ENCODE measurements at places on chromosomes 13 and 19.

DNA sequence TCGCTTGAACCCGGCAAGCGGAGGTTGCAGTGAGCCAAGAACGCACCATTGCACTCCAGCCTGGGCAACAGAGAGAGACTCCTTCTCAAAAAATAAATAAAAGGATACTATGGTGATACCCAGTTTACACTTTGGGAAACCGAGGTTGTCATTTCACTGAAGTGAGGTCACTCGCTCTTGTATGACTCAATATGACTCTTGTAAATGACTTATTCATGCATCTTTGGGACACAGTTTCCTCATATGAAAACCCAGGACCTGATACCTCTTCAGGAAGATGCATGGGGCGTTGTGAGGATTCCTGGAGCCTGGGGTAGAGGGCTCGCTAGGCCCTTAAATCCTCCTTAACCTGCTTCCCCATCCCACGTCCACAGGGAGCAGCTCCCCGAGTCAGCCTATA lies 4.5 kb downstream of the PSMD8 start:
- no peak for DNase-seq

- DNase-seq, result peak; percentile 66
These were observed 42.5 kb downstream of the ARHGEF18 start for GRCh38 chr19:7391218-7391670.

- DNase-seq, result no peak
These were observed 290.3 kb upstream of the KLF12 start for GRCh38 chr13:74424455-74424854.

GRCh38 chr13:98483601-98484288 lies 93.2 kb downstream of the STK24 start:
- no peak for DNase-seq

GRCh38 chr19:13315495-13315894 lies 165.3 kb downstream of the IER2 start:
- no peak for DNase-seq

DNA sequence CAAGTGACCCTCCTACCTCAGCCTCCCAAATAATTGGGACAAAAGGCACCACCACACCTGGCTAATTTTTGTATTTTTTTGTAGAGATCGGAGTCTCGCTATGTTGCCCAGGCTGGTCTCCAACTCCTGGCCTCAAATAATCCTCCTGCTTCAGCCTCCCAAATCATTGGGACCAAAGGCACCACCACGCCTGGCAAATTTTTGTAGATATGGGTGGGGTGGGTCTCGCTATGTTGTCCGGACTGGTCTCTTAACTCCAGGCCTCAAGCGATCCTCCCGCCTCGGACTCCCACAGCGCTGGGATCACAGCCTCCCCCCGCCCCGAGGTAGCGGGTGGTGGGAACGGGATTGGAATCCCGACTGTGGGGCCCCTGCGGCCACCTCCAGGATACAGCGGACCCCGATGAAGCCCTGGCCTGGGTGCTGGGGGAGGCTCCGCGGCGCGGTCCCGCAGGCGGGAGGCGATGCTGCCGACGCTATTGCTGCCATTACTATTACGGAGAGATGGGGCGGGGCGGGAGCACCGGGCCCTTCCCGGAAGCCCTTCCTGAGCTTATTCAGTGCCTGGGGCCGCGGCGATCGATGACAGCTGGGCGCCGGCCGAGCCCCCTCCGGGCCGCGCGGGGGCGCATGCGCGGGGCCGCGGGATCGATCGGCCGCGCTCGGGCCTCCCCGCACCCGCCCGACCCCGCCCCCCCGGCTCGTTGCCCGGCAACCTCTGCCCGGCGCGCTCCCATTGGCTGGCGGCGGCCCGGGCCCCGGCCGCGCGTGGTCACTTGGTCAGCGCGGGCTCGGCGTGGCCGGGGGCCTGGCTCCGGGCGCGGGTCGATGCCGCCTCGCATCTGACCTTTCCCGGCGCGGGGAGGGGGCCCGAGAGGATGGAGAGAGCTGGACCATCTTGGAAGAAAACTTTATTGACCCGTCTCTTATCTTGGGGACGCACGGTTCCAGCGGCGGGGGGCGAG lies 27.9 kb upstream of the ONECUT3 start:
- peak; percentile 16 for DNase-seq

DNA sequence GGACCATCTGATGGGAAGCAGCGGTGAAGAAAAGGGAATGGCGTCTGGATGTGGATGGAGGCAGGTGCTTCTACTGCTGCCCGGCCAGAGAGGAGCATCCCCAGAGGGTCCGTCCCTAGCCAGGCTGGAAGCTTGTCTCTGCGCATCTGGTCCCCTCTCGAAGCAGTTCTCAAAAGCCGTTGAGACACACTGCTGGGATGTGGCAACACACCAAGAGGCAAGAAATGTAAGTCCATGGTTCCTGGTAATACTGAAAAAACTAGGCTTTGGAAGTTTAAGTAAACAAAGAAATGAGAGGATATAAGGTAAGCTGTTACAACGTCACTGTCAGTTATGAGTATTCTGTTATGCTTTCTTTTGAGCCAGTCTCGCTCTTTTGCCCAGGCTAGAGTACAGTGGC lies 15.1 kb upstream of the FFAR2 start:
- no peak for DNase-seq

DNA sequence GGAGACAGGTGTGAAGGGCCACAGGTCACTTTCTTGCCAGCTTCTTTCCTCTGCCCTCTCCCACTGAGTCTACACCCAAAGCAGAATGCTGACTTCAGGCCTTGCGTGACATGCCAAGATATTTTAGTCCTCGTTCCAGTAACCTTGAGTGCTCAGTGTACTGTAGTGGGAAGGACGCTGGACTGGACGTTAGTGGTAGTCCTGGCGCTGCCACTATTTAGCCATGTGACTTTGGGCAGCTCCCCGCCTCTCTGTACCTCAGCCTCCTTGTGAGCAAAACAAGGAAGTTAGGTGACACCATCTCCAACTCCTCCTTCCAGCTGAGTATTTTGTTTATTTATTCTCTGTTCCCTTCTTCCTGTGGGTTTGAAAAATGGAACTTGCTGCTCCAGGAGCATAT lies 86.1 kb downstream of the FRY start:
- DNase-seq, result no peak

GRCh38 chr13:60137911-60138560 lies 25.7 kb downstream of the DIAPH3 start:
- no peak for DNase-seq

GRCh38 chr19:42201489-42202289 lies 15.8 kb downstream of the DEDD2 start:
- no peak for DNase-seq

GRCh38 chr13:99376132-99376531 lies 68.9 kb upstream of the GPR183 start:
- no peak for DNase-seq

DNA sequence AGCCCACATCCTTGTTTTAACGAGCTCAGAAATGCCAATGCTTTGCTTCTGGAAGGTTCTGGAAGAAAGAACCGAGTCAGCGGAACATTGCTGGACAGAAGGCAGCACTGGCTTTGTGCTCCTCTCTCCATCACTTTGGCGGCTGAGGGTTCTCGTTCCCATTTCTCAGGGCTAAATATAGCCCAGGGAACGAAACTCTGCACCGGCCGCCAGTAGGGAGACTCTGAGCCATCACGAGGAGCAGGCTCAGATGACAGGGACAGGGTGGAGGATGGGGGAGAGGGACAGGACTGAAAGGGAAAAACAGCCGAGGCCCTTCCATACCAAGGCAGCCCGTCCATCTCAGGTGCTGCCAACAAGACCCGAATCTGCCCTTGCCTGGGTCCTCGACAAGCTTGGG lies 166.4 kb downstream of the CACNA1A start:
- no peak for DNase-seq

GRCh38 chr19:7999376-7999775 lies 6.1 kb downstream of the ELAVL1 start:
- no peak for DNase-seq

GRCh38 chr13:27360562-27360961 lies 63.9 kb upstream of the GTF3A start:
- peak; percentile 71 for DNase-seq

DNA sequence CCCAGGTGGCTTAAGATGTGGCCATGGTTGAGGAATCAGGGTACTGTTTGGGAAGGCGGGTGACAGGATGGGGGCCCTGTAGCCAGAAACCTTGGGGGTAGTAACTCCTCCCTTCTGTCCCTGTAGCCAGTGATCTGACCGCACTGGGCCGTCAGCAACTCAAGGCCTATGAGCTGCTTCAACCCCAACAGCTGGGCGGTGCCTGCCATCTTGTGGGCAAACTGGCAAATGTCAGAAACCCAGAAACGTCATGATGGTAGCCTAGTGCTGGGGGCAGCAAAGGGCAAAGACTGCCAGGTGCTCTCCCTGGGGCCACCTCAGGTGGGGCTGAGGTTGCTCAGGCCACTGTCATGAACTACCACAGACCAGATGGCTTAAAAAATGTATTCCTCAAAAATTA lies 3.5 kb downstream of the COPE start:
- DNase-seq, result peak; percentile 48

DNA sequence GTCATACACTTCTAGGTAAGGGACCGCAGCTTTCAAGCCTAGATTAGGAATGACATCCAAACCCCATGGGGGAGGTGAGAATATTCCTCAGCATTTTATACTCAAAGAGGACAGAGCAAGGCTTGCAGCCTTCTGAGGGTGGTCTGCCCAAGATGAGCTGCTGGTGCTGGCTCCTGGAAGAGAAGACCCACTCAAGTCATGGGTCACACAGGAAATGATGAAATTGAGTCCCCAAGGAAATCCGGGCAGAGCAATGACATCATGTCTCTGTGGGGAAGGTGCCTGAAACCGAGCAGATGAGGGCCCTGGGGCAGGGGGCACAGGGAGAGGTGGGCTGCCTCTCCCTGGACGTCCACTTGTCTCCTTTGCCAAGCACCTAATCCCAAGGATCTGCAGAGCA lies 468.7 kb downstream of the TSHZ3 start:
- DNase-seq, result no peak

DNA sequence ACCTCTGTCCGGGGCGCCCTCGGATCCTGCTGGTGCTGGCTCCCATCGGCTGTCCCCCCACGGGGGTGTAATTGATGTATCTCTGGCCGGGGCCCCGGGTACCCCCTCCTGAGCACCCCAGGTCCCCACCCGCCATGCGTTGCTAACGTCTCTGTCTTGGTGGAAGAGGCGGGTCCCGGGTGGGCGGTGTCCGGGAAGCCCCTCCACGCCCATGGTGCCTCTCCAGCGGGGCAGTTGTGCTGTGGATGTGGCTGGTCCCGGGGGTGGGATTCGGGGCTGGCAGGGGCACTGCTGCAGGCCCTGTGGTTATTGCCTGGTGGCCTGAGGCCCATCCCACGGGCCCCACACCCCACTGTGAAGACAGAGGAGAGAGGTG lies 4.9 kb downstream of the DIRAS1 start:
- DNase-seq, result no peak

- DNase-seq, result no peak
These were observed 11.6 kb upstream of the ZNF544 start for GRCh38 chr19:58217069-58217481.

DNA sequence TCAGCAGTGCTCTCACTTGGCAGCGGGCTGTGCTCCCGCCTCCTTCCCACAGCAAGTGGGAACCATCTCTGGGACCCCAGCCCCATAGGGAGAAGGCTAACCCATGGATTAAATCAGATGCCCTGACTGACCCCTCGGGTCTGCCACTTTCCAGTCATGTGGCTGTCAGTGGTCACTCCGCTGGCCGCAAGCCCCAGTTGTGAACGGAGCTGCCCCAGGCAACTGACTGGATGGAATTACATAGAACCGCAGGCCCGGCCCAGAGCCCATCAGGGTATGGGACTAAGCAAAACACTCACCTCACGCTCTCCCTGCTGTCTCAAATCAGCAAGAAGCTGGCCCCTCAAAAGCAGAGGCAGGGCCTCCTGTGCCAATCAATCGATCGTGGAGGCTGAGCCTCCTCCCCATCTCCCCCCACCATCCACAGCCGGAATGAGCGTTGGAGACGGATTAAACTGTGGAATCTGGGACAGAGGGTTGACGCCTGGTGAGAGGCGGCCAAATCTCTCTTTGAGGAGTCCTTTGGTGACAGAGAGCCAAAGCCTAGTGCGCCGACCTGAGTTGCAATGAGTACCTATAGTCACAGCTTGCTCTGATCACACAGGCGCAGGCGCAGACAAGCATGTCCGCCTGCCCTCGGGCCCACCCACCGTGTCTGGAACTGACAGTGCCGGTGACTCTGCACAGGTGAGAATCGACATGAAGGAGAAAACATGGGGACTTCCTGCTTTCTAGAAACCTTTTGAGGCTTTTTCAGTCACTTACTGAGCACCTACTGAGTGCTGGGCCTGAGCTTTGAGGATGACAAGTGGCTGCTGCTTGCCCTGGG lies 38.7 kb downstream of the PBX4 start:
- no peak for DNase-seq

DNA sequence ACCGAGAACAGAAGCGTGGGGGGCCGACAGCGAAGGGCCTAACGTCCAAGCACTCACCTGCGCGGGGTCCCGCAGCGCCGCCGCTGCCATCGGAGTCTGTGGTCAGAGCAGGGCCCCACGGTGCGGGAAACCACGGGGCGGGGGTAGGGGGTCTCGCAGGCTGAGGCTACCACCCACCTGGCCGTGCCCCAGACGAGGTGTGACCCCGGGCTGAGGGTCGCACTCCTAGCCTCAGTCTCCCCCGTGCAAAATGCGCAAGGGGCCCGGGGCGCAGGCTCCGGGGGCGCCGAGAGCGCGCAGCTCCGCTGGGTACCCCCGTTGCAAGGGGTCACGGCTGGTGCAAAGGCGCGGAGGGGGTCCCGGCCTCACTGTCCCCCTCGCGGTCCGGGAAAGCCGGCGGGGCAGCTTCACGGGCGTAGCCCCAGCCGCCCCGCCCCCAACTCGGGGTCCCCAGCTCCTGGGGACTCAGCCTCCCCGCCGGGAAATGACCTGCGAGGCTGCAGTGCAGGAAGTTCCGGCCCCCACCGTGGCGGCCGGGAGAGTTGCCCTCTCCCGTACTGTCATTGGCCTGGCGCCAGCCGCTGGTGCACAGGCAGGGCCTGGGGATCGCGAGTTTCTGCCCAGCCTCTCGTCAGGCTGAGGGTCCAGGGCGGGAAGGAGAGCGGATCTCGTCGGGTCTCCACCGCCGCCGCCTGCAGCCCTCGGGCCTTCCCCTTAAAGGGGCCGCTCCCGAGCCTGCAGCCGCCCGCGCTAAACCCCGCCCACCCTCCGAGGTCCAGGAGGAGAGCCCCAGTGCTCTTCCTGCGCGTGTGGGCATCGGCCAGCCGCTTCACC lies at the start of gene ZNF792:
ZNF792 (minus strand) TSS at position 657 of the 834 bp plus-strand sequence; CDS start at position 90, 567 bp downstream.
- peak; percentile 73 for DNase-seq

GRCh38 chr19:49713236-49713845 lies 22.4 kb downstream of the CPT1C start:
- no peak for DNase-seq

GRCh38 chr13:82323101-82323500 lies 1559.2 kb downstream of the SLITRK1 start:
- no peak for DNase-seq

- DNase-seq, result no peak
These were observed 26.6 kb downstream of the ZSWIM9 start for GRCh38 chr19:48196933-48197665.

GRCh38 chr13:55577082-55577846 lies 1563.5 kb upstream of the PRR20A start:
- no peak for DNase-seq

DNA sequence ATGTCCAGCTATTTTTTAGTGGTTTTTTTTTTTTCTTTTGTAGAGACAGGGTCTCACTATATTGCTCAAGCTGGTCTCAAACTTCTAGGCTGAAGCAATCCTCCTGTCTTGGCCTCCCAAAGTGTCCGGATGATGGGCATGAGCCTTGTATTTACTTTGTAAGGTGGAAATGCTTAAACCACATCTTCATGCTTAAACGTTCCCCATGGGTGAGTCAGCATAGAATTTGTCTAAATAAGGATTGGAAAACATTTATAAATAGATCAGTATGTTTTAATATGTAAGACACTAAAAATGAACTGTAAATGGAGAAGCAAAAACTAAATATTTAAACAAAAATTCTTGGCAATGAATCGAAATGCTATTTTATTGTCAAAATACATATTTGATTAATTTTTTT lies 698.0 kb downstream of the PCDH9 start:
- peak; percentile 4 for DNase-seq
